PC-9 (cell line): ENCODE measurements at places on chromosomes 16 and 17. TPM values are rescaled to one million over a fixed set of nuclear protein-coding genes. Genes with fewer than 3 reads are reported as not detected.

TMEM132E gene
- total RNA-seq, result not detected in 2 replicates

- no peak for DNase-seq
These were observed 9.6 kb downstream of the ZNF205 start for GRCh38 chr16:3121851-3122467.

DNA sequence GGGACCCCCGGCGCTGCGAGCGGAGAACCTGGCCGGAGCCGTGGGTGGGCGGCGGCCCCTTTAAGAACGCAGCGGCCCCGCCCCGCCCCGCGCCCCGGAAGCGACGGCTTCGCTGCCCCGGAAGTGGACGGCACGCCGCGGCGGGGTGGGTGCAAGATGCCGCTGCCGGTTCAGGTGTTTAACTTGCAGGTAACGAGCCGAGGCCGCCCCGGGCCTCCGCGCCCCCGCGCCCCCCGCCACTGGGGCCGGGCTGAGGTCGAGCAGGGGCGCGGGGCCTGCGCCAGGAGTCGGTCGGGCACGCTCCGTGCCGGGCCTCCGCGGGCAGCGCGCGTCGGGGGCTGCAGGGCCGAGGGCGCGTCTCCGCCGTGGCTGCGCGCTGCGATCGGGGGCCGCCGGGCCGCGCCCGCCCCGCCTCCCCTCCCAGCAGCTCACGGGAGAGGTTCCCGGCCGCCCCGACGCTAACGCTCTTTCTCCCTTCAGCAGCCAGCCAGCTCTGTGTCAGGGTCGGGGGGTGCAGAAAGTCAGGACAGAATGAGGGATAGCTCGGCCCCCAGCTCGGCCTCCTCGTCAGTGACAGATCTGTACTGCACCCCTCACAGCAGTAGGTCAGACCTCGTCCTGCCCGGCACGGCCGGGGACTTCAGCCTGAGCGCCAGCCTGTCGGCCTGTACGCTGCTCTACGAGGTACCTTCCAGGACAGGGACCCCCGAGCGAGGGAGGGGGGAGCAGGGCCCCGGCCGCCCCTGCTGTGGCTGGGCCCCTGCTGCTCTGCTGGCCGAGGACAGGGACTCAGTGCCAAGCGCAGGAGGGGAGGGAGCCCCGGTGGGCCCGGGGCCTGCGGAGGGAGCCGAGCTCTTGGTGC lies at the start of the genes GPS1 and RFNG:
GPS1 (plus strand) TSS at position 123 of the 862 bp plus-strand sequence; CDS start at position 157, 34 bp downstream.
RFNG (minus strand) TSS at position 36 of the 862 bp plus-strand sequence. CDS start 45 bp downstream, outside the sequence.
- peak; percentile 46 for DNase-seq

DNA sequence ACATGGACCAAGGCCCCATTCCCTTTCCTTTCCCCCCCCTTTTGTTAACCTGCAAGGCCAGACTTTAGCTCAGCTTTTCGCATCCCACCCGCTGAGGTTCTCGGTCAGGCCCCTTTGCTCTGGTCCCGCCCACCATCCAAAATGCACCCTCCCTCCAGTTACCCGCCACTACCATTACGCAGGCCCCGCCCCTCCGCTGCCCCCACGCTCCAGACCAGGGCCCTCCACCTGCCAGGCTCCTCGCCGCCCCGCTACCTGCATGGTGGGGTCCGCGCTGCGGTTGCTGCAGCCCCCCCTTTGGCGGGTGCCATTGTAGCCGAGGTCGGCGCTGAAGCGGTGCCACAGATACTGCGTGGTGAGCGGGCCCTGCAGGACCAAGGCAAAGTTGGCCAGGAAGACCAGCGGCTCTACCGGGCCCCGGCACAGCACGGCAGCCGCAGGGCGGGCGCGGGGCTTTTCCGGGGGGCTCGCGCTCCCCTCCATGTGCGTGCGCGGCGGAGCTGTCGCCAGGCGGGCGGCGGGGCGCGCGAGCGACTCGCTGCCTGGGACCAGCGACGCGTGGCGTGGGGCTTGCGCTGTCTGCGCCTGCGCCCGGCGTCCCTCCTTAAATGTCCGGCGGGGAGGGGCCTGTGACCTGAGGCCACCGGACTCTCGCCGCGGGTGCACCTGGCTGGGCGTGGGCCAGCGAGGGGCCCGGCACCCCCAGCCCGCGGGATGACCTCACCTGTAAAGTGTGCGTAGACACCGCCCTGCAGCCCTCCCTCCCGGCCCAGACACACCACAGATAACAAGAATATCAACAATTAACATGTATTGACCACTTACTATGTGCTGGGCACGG lies at the start of gene SLC46A1:
SLC46A1 (minus strand) TSS at position 581 of the 841 bp plus-strand sequence; CDS start at position 483, 98 bp downstream.
- peak; percentile 55 for DNase-seq

- DNase-seq, result no peak
These were observed 140.6 kb upstream of the NUDT7 start for GRCh38 chr16:77581706-77582105.

DNA sequence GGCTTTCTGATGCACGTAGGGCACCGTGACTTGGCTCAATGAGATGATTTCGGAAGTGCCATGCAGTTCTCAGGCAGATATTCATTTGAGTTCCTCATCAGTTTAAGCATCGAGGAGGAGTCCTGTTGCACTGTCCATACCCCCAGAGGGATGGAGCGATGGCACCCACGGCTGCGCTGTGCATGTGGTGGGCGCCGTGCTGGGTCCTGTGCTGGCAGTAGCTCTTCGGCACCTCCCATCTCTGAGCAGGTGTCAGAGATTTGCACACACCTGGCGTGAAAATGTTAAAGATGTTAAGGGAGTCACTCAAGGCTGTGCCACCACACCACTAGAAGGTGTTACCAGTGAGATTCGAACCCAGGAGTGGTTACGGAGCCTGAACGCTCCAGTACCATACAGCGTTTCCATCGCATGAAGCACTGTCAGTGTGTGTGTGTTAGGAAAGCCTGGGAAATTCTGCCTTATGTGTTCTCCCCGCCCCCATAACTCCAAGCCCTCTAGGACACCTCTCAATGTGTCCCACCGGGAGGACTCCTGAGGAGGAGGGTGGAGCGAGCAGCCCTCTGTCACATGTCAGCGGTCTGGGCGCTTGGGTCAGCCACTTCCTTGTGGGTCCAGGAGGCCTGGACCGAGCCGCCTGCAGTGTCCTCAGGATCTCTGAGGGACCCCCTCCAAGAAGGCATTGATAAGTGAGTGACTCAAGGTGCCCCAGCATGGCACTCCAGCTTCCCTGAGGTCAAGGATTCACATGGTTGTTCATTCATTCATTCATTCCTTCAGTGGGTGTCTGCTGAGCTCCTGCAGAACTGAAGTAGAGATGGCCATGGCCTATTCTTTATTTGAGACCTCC lies 3.8 kb downstream of the MRC2 start:
- DNase-seq, result no peak
